ENCODE measurements at places on chromosomes 6 and 20.

GRCh38 chr6:161226009-161226964 lies 47.6 kb downstream of the AGPAT4 start:
- DNase-seq: no peak

- DNase-seq: no peak
Observed at GRCh38 chr6:39941138-39941537, 6.9 kb upstream of the MOCS1 start.

DNA sequence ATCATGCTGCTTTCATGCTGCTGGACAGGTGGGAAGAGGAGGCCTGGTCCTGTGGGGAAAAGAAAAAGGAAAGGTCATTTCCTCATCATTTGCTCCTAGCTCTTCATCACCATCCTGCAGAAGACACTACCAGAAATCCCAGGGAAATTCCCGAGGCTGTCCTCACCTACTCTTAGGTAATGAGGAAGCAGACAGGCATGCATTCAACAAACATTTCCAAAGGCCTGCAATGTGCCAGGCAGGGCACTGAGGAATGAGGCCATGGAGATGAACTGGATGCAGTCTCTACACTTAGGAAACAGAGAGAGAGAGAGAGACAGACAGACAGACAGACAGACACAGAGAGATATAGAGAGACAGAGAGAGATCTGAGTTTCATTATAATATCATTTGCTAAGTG lies 83.0 kb upstream of the MRPS10 start:
- DNase-seq: no peak

- no peak for DNase-seq
Observed at GRCh38 chr6:159035891-159036290, 8.9 kb downstream of the TAGAP start.

DNA sequence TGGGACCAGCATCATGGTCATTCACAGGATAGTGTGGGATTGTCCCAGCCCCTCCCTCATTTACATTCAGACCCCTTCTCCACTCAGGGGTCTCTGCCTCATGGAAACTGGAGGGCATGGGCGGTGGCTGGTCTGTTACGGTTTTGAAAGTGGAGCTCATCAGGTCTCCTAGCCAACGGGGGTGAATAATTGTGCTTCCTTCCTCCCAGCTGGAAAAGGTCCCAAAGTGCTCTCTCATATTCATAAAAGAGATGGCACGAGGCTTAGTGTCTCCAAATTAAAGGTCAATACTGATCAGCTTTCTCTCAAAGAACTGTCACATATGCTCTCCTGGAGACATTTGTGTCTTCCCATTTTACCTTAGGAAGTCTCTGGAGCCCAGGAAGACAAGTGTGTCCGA lies 19.9 kb downstream of the JARID2 start:
- DNase-seq: no peak

DNA sequence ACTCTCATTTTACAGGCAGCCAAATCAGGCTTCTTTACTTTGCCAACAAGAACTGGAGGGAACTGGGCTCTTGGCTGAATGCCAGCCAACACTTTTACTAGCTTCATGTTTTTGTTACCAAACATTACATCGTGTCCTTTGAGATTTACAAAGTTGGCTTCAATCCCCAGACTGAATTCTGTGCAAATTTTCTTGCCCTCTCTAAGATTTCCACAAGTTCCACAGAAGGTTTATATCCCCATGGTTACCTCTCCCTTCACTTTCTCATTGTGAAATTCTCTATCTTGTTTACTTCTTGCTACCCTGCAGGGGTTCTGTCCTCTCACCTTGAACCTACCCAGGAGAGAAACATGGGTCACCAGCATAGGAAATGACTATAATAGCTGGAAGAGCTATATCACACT lies 37.6 kb upstream of the PLCB1 start:
- peak; percentile 65 for DNase-seq

- no peak for DNase-seq
Observed at GRCh38 chr6:89162047-89162371, 16.2 kb downstream of the PM20D2 start.

DNA sequence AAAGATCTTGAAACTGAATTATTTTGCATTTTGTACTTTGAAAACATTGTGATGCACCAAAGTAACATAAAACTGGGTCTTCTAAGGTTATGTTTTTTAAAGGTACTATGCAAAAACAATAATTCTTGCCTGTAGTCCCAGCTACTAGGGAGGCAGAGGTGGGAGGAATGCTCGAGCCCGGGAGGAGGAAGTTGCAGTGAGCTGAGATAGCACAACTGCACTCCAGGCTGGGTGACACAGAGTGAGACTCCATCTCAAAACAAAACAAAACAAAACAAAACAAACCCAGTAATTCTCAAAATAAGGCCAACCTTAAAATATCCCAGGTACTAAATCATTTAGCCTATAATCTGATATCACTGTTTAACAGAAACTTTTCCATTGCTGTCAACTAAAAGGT lies 269.6 kb downstream of the KHDC1L start:
- no peak for DNase-seq
